ENCODE measurements at places on chromosomes 6 and 20.
A peak's percentile ranks its signal among the peaks of the same experiment; 100 is the strongest.

GRCh38 chr6:89375427-89376267, 23.1 kb upstream of the UBE2J1 start:
- no peak for DNase-seq

DNA sequence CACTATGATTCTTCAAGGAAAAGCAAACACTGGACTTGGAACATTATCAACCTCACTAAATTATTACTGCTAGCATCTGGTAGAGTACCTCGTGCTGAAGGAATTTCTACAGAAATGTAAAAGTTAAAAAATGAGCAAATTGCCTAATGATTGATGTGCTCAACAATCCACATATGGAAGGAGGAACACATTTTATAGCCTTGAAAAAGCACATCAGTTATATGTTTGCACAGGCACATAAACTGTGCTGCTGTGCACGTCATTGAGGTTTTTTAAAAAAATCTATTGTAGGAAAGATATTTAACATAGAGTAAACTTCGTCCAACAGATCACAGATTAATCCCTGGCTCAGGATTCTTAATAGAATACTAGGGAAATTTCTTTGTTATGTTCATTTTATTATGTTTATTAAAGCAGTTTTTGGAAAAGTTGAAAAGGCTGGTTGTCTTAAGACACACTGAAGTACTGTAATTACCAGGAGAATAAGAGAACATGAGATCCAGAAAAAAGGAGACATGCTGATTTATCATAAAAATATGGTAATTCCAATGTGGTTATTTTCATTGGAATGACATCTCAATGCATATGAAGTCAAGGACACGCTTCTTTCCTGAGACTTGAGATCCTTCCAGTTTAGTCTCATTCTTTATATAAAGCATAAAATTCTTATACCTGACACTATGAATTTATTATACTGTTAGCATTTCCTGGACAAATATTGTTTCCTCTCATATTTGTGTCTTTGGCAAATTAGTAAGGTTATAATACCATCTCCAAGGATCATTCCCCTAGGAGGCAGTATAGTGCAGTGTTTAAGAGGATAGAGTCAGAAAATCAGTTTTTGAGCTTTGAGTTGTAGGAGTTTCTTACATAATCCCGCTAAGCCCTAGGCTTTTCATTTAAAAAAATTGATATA, 511.1 kb downstream of the TENT5A start:
- peak; percentile 65 for DNase-seq

GRCh38 chr6:25002326-25003091, 66.7 kb upstream of the RIPOR2 start:
- DNase-seq, result no peak

DNA sequence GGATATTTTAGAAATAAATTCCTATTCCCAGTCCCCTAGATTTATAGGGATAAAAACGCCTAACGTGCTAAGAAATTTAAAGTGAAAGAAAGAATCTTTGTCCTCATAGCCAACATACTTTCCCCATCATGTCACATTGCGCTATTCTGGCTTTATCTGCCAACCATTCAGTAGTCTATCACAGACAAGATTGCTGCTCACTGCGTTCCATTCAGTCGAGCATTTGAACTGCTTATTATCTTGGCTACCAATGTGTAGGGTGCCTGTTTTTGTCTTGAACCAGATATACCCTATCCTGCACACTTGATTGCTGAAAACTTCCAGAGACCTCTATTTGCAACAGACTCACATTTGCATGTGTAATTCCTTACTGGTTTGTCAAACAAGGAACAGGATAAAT, 751.5 kb downstream of the EPHA7 start:
- no peak for DNase-seq

GRCh38 chr6:31659649-31660380, 763 bp downstream of the C6orf47 start:
- DNase-seq, result no peak

DNA sequence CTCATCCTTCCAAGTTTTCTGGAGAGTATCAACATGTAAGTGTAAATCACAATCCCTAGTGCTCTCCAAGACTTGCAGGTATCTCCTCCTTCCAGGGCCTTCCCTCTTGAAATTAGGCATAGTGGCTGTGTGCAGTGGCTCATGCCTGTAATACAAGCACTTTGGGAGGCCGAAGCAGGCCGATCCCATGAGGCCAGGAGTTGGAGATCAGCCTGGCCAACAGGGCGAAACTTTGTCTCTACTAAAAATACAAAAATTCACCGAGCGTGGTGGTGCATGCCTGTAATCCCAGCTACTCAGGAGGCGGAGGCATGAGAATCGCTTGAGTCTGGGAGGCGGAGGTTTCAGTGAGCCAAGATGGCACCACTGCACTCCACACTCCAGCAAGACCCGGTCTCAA, 9.4 kb upstream of the ANGPT4 start:
- no peak for DNase-seq

DNA sequence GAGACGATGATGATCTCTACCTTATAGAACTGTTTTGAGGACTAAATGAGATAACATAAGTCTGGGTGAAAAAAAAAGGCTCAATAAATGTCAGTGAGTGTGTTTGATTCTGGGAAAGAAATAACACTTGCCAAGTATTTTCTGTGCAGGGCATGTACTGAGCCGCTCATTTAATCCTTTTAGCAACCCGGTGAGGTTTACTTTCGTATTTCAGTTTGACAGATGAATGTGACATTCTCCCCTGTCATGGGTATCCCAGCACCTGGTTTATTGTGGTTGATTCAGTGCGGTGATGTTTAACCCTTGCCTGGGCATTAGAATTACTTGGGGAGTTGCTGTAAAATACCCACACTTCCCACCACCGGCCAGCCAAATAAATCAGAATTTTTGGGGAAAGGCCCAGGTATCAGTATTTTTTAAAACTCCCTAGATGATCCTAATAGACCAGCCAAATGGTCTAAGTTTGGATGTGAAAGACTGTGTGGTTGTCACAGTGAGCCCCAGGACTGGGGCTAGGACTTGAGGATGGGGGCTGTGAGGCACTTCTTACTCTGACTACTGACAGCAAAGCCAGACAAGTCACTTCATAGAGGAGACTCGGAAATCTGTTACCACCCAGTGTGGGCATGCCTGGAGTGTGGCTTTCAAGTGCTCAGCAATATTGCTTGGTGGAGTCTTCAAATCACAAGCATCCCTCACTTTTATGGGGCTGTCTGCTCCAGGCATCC, 100.2 kb upstream of the KCNG1 start:
- no peak for DNase-seq

GRCh38 chr6:43944908-43945767, 175.1 kb downstream of the VEGFA start:
- no peak for DNase-seq

DNA sequence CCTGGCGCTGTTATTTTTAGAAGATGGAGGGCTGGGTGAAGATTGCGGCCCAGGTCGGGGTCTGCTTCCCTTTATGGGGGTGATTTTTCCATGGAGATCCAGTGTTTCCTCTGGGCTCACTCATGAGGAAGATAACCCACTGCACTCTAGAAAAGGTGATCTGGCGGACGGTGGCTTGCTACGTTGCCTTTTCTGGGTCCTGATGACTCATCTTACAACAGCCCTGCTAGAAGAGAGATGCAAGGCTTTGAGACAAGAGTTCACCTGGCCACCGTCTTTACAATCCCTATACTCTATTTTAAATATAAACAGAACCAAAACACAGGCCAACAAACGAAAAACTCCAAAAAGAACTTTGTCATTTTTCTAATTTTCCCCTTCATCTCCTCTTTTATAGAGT, 182.1 kb upstream of the EXOC2 start:
- DNase-seq, result no peak

DNA sequence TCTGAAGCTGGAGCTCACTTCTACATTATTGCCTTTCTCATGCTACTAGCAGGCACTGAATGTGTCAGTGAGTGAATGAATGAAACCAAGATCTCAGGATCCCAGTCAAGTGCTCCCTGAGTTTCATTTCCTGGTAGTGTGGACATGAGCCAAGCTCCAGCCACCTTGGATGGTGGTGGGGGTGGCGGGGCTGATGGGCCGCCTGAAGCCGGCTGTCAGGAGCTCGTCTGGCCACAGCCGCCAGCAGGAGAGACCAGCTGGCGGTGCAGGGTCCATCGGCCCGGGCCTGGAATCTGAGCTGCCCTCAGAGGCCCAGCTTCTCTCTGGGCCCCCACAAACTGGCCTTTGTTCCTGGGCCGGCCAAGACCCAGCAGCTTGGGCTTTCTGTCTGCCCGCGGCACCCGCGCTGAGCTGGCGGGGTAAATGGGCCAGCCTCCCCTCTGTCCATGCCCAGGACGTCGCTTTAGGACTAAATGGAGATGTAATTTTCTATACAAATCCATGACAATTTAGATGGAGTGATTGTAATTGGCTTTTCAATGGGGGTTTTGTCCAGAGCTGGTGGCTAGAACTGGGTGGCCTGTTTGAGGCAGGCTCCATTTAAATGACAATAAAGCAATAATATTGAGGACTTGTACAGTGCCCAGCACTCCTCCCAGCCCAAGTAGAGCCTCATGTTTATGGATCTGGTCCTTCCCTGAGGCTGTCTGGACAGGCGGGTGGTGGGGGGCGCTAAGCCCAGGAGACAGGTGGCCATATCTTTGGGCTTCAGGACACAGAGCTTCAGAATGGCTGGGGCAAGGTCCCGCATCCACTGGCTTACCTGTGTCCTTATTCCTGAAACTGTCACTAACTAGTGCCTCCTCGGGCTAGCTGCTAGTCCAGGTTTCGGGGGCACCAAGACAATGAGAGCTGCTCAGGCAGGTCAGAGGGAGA, 43.5 kb downstream of the NOL4L start:
- DNase-seq, result no peak

Data from stromal cell of bone marrow (primary cell).